ENCODE measurements at places on chromosomes 7 and 10. TPM values are rescaled to one million over a fixed set of nuclear protein-coding genes. Genes with fewer than 3 reads are reported as not detected.

The COL17A1 gene
- polyA plus RNA-seq: 8.8 TPM

The KLLN gene
- polyA plus RNA-seq: 1.0 TPM

The STOX1 gene
- 5.8 TPM for polyA plus RNA-seq

The GIMAP7 gene
- polyA plus RNA-seq: 14.7 TPM

The PAPOLB gene
- 0.03 TPM for polyA plus RNA-seq

The DGKB gene
- polyA plus RNA-seq: 1.3 TPM

The CFAP70 gene
- polyA plus RNA-seq: 5.3 TPM

Measured in large intestine (tissue), 12 donors.